ENCODE measurements at places on chromosomes 7 and 10. TPM values are rescaled to one million over a fixed set of nuclear protein-coding genes. Genes with fewer than 3 reads are reported as not detected.

Gene ODAD2
- total RNA-seq = 0.60 TPM

Gene HOXA4
- total RNA-seq = 0.22 TPM

Gene TRPV6
- not detected for total RNA-seq

Gene LSM5
- 13.9 TPM for total RNA-seq

Gene SPDYE6
- total RNA-seq = not detected

DNA sequence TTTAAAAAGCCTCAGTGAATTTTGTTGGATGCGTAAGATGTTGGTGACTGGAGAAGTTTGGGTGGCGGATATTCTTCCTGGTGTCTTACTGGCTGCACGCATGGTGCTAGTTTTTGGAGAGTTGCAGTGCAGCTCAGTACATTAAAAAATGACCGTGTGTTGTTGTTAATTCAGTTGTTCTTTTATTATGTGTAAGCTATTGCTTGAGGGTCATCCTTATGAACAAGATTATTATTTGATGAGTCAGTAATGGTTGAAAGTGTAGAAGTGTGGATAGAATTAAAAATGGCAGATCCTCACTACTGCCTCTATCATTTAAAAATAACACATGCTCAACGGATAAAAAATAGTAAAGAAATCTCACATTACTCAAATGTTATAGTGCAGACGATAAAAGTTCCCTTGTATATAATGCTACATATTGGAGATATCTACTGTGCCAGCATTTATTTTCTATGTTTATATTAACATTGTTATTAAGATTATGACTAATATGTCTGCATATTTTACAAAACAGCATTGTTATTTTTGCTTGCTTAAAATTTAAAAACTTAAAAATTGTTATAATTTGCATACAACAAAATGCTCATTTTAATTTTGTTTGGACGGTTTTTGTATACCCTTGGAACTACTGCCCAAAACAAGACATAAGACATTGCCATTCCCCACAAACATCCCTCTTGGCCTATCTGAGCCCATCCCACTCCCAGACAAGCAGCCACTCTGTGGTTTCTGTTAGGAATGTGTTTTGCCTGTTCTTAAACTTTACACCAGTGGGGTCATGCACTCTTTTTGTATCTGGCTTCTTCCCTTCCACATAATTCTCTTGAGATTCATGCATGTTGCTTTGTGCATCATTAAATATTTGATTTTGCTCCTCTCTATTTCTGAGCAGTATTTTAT is 142.0 kb downstream of the DOCK1 start:
- no peak for DNase-seq

GRCh38 chr7:87876869-87877234 is 559 bp downstream of the DBF4 start:
- peak; percentile 73 for DNase-seq

GRCh38 chr7:155222573-155222972 is 75.1 kb upstream of the INSIG1 start:
- DNase-seq = no peak

GRCh38 chr10:77357611-77358310 is 279.8 kb downstream of the KCNMA1 start:
- DNase-seq = peak; percentile 57

- DNase-seq = no peak
Observed at GRCh38 chr7:25117226-25118047, 7.6 kb downstream of the CYCS start.

GRCh38 chr7:94123136-94123535 is 119.0 kb upstream of the BET1 start:
- DNase-seq = no peak

DNA sequence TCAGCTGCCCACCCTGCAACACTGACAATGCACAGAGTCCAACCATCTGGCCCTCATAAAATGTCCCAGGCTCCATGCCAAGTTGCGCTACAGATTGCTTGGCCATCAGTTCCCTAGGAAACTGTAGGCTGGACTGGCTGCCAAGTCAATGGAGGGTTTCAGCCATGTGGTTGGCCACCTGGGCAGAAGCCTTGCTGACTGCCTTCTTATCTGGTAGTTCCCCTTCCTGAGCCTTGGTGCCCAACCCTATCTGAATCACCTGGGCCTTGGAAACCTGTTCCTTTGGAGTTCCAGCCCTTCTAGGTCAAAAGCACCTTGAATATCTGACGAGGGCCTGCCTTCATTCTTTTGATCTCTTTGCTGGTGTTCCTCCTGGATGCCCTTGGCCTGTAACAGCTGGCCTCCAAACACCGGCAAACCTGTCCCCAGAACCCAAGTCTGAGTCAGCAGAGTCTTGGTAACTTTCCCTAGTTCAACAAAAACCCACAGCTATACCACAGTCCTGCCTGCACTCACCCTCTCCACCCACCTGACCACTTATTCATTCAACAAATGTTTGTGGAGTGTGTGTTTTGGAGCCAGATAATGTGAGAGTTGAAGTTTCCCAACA is 37.4 kb upstream of the KDM7A start:
- peak; percentile 30 for DNase-seq

DNA sequence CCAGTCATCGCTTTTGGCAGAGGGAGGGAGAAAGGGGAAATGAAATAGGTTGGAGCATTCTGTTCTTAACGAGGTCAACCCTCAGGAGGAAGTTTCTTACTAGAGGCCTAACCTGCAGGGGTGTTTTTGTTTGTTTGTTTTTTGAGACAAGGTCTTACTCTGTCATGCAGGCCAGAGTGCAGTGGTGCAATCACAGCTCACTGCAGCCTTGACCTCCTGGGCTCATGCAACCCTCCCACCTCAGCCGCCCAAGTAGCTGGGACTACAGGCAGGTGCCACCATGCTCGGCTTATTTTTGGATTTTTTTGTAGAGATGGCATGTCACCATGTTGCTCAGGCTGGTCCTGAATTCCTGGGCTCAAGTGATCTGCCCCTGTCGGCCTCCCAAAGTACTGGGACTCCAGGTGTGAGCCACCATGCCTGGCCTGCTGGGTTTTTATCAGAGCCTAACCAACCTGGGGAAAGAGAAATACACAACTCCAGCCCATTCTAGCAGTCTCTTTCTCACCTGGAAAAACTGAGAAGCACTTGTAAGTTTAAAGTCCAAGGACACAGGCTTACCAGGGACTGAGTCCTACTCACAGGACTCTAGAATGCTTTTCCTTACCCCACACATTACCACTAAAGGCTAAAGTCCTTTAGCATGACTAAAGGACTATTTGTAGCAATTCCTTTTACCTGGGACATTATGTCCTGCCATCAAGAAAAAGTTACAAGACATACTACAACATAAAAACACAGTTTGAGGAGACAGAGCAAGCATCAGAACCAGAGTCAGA is 101.0 kb upstream of the EGFR start:
- DNase-seq = no peak

- peak; percentile 97 for DNase-seq
Observed at GRCh38 chr7:131111081-131111576, 216.5 kb upstream of the MKLN1 start.

- DNase-seq = peak; percentile 27
Observed at GRCh38 chr7:18835001-18835690, 282.3 kb downstream of the TWIST1 start.

- no peak for DNase-seq
Observed at GRCh38 chr7:37341033-37341630, 107.5 kb downstream of the ELMO1 start.
